SK-MEL-5 (cell line): ENCODE measurements at places on chromosomes 13 and 19. TPM values are rescaled to one million over a fixed set of nuclear protein-coding genes. Genes with fewer than 3 reads are reported as not detected.

ZNF77 gene
- 2.3 and 3.5 TPM in 2 replicates for total RNA-seq

IGFL2 gene
- not detected in 2 replicates for total RNA-seq

CD79A gene
- total RNA-seq: 0.11 and 0.37 TPM in 2 replicates

ZSCAN1 gene
- total RNA-seq: not detected in 2 replicates

VN1R2 gene
- total RNA-seq: not detected in 2 replicates

SMAD9 gene
- total RNA-seq: 6.9 and 8.6 TPM in 2 replicates

NLRP11 gene
- 0.21 and 0.37 TPM in 2 replicates for total RNA-seq

CALR3 gene
- 0.29 and 0.53 TPM in 2 replicates for total RNA-seq

AP1M2 gene
- not detected in 2 replicates for total RNA-seq

ATP13A1 gene
- 21.9 and 30.5 TPM in 2 replicates for total RNA-seq
